Cardiac septum (tissue), 1 donor: ENCODE measurements at places on chromosomes 2 and 18.

DNA sequence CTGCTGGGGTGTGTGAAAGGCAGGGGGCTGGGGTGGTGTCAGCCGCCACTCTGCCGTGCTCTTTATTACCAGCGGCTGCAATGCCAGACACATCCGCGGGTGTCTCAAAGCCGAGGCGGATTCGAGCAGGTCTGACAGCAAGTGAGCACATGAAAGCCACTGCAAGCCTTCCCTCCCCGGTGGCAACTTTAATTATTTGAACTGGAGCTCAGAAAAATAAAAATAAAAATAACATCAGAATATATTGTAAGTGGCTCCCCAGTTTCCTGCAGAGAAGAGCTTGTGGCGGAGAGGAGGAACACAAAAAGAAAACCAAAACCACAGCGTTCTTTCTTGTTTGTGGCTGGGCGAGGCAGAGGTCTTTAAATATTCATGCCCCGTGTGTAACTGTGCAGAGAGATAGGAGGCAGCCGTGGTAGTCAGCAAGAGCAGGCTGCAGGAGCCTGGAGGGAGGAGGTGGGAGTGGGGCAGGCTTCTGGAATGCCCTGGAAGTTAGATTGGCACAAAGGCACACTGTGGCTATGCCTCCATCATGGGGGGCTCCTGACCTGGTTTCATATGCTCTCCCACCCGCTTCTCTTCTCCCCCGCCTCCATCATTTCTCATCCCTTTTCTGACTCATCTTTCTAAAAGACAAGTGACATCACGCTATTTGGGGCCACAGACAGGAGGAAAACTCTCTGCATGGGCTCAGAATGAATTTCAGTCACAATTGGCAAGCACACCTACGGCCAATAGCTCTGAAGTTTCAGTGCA lies 199.8 kb downstream of the CLIP4 start:
- DNase-seq = no peak

GRCh38 chr2:151771599-151772358 lies 37.5 kb upstream of the NEB start:
- no peak for DNase-seq

DNA sequence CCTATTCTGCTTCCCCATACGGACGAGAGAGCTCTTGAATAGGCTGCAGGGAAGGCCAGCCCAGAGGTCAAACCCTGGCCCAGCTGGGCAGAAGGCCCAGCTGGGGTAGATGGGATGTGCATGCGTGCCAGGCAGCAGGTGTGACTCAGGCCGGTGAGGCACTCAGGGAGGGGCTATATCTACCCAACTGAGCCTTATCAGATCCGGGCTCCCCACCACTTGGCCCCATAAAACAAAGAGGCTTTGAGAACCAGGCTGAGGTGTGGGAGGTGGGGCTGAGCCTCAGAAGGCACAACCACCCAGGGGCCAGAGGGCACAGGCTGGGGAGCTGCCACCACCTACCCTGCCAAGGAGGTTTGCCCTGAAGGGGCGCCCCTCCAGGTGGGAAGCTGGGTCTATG lies 8.0 kb upstream of the CFAP65 start:
- peak; percentile 38 for DNase-seq

DNA sequence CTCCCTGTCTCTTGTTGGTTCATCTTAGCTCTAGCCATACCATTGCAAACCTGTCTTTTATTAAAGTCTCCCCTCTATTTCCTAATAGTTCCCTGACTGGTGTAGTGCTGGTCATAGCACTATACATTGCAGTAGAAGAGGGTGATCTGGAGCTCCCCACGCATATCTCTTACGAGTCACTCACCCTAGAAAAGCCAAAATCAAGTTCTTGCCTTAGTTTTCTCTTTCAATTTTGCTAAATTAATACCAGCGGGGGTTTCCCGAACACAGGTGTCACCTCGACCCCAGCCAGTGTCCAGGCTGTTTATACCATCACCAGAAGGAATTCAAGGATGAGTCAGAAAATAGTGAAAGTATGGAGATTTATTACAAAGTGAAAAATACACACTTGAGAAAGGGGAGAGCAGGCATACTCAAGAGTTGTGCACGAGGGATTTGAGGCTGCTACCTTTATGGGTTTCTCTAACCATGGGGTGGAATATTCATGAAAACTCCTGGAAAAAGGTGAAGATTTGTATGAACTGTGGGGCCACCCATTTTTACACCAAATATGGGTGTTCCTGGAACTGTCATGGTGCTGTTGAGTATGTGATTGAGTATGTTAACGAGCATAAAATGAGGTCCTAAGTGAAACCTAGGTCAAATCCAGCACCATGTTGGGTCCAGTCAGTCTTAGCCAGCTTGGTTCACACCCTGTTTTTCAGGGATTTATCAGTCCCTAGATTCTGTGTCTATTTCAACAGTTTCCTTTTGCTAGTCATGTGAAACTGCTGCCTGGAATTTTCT lies 20.2 kb downstream of the PROKR1 start:
- no peak for DNase-seq

DNA sequence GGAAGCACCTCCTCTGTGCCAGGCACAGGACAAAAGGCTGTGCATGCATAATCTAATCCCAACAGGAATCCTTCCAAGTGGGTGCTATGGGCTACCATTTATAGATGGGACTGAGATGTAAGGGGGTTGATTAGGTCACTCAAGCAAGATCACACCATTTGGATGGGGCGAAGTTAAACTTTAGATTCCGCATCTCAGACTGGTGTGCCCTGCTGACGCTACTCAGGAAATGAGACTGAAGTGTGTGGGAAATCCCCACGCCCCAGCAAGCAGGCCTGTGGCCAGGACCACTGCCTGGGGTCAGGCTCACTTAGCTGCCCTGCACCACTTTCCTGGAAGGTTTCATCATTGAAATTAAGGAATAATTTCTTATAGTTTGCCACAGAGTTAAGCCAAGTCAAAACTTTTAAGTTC lies 70.5 kb upstream of the PPP1CB start:
- DNase-seq = no peak

DNA sequence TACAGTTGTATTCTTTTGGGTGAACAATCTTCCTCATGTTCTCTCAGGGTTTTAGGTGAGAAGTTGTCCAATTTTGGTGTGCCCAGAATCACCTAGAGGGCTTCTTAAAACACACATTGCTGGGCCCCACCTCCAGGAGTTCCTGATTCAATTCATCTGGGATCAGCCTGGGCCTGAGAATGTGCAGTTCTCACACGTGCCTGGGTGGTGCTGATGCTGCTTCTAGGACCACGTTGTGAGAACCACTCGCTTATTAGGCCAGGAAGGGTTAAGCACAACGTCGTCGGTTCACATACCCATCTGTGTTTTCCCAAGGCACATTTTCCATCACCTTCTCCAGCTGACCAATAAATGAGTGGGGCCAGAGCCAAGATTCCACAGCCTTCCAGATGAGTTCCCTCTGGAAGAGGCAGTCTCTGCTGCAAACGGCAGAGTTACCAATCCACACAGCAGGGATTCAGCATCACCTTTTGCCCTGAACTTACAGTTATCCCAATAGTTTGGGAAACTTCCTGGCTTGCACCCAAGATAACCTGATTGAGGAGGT lies 277.7 kb upstream of the HNRNPA3 start:
- no peak for DNase-seq

DNA sequence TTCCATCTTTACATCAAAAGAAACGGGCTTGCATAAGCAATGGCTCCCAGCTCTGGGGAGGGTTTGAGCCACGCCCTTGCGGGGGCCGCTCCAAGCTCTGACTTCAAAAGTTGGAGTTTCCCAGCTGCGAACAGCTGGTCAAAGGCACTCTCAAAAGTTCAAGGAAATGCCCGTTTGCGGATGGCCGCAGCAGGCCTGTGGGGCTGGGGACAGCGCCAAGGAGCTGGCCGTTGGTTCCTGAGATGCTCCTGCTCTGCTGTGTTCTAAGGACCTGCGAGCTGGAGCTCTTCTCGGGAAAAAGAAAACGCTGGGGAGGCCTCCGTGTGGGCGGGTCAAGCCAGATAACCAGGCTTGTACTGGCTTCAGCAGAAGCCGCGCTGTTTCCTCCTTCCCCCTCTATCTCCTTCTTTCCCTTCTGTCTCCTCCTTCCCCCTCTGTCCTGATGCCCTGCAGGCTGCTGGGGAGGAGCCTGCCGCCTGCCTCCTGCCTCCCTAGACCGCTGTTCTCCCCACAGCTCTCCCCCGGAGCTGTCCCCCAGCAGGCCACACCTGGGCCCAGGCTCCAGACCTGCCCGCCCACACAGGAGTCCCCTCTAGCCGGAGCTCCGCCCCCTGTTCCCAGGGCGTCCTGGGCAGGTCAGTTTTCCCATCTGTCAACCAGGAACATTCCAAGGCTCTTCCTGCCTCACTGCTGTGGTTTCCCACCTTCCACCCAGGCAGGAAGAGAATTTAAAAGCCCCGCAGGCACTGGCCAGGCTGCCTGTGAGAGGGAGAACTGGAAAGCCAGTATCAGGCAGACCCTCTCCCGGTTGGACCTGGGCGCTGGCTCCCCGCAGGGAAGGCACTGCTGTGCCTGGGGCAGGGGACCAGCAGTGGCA lies 14.1 kb downstream of the KLF11 start:
- DNase-seq = no peak

- no peak for DNase-seq
These were observed 220.6 kb upstream of the COPS8 start for GRCh38 chr2:236865052-236865451.

- peak; percentile 80 for DNase-seq
These were observed 4.4 kb downstream of the CCL20 start for GRCh38 chr2:227817850-227818674.

GRCh38 chr18:8300751-8301410 lies 308.4 kb upstream of the RAB12 start:
- no peak for DNase-seq

- no peak for DNase-seq
These were observed 26.6 kb upstream of the NAPG start for GRCh38 chr18:10499230-10499629.

GRCh38 chr2:181761175-181761574 lies 80.9 kb upstream of the NEUROD1 start:
- no peak for DNase-seq

- DNase-seq = no peak
These were observed 132.9 kb upstream of the RND3 start for GRCh38 chr2:150620416-150620815.

DNA sequence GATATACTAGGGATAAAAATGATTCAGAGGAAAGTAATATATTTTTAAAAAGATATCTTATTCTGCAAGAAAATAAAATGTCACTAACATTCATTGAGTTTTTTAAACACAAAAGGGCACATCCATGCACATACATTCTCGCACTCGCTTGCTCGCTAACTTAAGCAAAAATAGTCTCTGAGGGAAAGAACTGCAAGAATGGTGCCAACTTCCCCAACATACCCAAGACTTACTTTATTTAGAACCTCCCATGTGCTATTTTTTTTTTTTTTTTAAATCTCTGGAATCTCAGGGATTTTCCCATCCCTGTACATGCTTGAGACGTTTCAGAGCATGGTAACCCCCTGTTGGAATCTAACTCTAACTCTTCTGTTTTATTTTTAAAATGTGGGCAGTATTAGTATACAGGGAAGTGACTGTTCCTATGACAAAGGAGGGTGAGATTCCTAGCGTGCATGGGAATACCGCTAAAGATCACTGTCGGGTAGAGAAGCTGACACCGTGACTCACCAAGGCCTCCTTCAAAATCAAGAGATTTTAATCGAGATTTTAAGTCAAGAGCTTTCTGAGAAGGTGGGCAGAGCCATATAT lies 187.9 kb upstream of the ZEB2 start:
- DNase-seq = no peak
